Activated T-helper 1 cell treated with anti-CD3 and anti-CD28 coated beads, Interleukin-2, amount 50 U/mL, for 16 hours (primary cell): ENCODE measurements at places on chromosomes 5 and 9.

- DNase-seq, result no peak
These were observed 19.8 kb downstream of the C5orf22 start for GRCh38 chr5:31551878-31552277.

DNA sequence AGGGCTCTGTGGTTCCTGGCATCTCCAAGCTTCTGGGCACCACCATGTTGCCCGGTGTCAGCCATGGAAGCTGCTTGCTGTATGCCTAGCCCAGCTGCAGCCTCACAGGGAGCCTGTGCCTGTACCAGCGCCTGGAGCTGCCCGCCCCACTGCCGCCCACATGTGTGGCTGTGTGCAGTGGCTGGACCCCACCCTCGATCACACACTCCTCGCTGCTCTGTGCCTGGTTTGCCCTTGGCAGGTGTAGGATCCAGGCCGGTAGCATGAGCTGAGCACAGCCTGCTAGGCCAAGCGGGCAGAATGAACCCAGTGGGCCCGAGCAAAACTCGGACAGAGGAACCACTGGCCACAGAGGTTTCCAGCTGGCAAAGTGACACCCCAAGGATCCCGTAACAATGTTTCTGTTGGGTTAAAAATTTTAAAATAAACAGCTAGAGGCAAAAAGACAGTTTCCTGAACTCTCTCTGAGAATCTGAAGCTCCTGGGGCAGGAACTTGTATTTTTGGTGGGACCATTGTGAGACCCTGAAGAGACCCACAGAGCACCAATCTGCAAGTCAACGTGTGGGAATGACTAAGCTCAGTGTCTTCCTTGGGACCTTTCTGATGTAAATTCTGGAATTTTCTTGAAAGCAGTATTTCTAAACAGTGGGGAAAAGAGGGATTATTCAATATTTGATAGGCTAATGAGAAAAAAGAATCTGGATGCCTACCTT, 73.1 kb upstream of the CCDC112 start:
- DNase-seq, result no peak

DNA sequence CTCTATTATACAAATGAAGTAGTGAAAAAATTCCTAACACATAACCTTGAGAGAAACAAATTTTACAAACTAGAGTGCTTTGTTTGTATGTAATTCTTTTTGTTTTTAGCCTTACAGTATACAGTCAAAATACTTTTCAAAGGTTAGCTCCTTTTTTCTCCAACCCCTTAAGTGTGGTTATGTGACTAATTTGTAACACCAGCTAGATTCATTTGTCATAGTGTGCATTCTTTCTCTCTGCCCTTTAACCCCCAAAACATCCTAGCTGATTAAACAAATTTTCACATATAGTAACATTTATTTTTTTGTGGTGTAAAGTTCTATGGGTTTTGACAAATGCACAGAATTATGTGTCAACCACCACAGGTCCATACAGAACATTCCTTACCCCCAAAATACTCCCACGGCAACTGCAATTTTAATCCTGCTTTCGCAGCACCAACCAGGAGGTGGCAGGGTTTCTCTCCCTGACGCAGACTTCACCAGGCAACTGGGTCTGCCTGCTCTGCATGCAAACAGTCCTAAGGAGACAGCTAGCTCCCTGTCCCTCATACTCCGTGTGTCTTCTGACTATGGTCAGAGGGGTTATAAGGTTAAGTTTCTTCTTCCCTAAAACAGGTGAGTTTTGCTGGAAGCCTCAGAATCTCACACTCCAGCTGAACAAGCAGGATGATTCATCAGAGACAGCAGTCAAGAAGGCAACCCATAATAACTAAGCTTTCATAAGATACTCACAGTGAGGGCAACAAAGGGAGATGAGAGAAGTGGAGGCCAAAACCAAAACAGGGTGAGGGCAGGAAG, 44.5 kb upstream of the NR5A1 start:
- DNase-seq, result no peak

- no peak for DNase-seq
These were observed 38.7 kb downstream of the UBQLN1 start for GRCh38 chr9:83669067-83669466.

DNA sequence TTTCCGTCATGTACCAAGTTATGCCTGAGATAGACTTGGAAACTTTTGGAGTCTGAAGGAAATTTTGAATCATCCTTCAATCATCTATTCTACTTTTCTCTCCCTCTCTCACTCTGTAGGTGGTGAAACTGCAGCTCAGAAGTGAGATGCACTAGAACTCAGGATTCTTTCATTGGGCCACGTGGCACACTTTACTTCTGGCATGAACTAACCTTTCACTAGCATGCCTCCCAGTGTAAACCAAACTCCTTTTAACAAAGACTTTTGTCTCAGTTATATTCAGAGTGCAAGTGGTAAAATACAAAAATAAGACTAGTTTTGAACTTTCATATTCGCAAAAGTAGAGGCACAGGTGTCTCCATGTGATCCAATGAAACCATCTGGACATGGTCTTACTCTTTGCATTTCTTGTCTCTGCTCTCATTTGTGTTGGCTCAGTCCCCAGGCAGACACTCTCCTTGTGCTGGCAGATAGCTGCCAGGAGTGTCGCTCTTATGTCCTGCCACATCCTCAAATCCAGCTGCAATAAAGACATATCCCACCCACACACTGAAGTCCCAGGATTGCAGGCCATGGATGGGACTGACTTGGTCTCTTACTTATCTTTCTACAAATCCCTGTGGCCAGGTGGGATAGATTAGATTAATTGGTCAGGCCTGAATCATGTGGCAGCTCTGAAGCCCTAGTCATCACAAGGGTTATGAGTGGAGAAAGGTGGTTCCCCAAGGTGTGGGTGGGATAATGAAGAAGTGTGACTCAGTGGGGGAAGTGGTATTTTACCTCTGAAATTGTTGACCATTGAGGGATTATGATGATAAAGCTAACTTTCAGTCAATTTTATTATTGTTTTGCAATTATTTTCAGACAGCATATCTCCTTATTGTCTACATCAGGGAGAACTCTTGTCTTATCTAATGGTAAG, 267.5 kb downstream of the GABRB2 start:
- DNase-seq, result no peak

DNA sequence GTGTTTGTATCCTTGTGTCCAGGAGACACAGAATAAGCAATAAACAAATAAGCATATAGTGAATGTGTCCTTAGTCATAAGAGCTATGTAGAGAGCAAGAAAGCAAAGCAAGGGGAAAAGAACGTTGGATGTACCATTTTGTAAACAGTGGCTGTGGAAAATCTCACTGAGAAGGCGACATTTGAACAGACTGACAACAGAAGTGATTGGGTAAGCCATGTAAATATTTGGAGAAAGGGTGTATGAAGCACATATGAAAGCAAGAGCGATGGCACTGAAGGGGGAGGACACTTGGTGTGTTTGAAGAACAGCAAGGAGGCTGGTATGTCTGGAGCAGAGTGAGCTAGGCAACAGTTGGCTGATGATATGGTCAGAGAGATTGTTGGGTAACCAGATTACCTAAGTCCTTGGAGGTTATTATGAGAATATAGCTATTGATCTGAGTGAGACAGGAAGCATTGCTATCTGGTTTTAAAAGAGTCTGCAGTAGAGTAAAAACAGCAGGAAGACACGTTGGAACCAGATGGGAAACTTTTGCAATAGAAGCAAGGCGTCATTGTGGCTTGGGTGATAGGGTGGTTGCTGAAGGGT, 115.5 kb upstream of the IL7R start:
- no peak for DNase-seq

DNA sequence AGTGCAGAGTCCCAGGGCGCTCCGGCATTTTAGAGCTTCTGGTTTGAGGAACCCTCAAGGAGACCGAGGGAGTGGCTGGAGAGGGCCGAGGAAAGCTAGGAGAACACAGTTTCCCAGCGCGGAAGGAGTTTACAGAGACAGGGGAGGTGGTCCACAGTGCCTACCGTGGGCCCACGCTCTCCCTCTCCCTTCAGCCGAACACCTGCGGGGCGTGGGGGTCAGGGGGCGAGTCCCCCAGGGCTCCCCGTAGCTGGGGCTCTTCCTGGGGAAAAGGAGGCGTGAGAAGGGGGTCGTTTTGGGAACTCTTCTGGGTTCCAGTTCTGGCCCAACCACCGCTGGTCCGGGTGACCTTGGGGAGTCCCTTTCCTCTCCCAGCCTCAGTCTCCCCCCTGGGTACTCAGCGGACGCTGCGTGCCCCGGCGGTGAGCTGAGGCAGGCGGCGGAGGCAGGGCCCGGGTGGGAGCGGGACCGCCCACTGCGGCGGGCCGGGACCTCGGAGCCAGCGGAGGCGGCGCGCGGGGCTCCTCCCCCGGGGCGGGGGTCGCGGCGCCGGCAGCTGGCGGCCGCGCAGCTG, 368 bp upstream of the FRMPD1 start:
- no peak for DNase-seq

DNA sequence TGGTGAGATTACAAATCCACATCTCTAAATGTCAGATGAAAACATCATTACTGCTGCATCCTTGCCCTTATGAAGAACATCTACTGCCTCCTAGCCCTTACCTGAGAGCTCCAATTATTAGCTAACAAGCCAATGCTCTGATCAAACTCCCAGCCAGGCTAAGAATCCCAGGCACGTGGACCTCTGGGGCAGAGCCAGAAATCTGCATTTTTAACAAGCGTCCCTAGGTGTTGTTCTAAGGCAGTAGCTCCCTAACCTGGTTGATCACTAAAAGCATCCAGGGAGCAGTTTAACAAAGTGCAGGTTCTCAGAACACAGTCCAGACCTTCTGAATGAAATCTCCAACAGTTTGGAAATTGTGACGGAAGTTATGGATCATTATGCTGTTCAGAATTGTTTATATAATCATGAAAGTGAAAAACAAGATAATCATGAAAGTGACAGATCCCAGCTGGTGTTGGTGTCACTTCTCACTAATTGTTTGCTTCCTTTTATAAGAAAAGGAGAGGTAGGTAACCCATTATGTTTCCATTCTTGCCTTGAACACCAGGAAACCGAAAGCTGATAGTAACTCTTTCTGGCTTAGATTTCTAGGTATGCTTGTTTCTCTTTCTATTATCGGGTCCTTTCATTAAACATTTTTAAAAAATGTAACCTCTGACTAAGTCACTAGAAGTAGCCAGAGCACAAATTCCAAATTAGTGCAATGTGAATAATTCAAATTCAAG, 216.5 kb upstream of the NR4A3 start:
- no peak for DNase-seq

DNA sequence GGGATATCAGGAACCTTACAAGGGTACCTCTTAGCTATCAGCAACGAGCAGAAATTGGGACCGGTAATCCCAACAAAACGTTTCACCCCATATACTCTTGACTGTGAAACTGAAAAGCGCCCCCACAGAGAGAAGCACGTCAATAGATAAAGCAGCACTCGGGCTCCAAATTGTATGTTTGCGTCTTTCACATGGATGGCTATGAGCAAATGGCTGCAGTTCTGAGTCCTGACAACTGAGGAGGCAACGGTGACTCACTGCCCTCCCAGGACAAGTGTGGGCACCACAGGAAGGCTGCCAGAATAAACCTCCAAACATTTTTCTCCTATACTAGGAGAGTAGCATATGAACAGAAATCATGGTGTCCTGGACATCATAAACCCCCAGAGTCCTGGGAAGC, 36.6 kb downstream of the SEMA4D start:
- peak; percentile 23 for DNase-seq

DNA sequence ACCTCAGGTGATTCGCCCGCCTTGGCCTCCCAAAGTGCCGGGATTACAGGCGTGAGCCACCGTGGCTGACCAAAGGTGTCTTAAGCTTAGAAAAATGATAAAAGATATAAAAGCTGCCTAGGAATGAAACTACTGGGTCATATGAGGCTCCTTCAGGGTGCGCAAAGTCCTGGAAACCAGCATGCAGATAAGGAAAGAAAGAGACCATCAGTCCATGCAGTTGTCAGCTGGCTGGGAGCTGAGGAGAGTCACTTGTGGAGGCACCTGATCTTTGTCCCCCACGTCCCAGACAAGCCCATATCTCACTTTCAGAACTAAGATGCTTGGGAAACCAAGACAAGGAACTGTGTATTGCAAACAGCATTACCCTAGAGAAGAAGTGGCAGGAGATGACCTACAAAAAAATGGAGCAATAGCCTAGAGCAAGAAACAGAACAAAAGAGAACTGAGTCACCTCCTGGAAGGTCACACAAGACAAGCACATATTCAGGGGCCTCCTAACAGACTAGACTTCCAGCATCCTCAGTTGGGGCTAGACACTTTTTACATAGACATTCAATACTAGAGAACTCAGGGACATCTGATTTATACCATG, 2.8 kb upstream of the CCDC125 start:
- no peak for DNase-seq
